Kidney (tissue), 22 donors: ENCODE measurements at places on chromosomes 7 and 10. TPM values are rescaled to one million over a fixed set of nuclear protein-coding genes. Genes with fewer than 3 reads are reported as not detected.

DNA sequence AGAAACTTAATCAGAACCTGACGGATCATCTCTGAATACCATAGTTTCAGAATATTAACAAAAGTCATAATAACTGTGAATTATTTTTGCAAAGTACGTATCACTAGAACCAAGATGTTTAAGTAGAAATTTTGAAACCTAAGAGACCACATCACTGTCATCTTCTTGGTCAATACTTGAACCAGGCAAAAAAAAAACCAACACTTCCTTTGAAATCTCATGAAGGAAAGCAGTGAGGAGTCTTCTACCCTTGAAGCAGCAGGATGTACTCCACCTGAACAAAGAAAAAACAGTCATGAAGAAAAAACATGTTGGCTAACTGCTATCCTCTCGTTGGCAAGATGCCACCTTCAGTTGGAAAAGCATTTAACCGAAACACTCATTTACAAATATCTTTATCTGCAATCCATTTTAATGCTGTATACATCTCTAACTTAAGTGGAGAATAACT is 82.4 kb downstream of the SRPK2 start:
- no peaks in the 10 kb centered on the region for H3K36me3 ChIP-seq
- H3K4me3 ChIP-seq, result no peak overlapping the region
- no peaks in the 10 kb centered on the region for H3K4me1 ChIP-seq
- H3K27ac ChIP-seq, result no peak overlapping the region

- DNase-seq, result no peak
- no peak overlapping the region for H3K4me3 ChIP-seq
Observed at GRCh38 chr7:51702673-51703072, 386.1 kb upstream of the COBL start.

- H3K36me3 ChIP-seq, result no peaks in the 10 kb centered on the region
- DNase-seq, result no peak
- no peak overlapping the region for H3K27ac ChIP-seq
- no peaks in the 10 kb centered on the region for H3K4me1 ChIP-seq
Observed at GRCh38 chr7:121447243-121447910, 51.3 kb upstream of the FAM3C start.

Gene SPDYE9
- total RNA-seq, result not detected

Gene AKR1C1
- 61.7 TPM for total RNA-seq

GRCh38 chr10:92792661-92793060 is 55.7 kb upstream of the EXOC6 start:
- no peak overlapping the region for H3K27ac ChIP-seq
- H3K36me3 ChIP-seq, result no peaks in the 10 kb centered on the region
- H3K4me1 ChIP-seq, result no peaks in the 10 kb centered on the region
- H3K4me3 ChIP-seq, result no peak overlapping the region

Gene IGF2BP3
- 0.85 TPM for total RNA-seq

Gene PIK3CG
- 8.6 TPM for total RNA-seq

- no peaks in the 10 kb centered on the region for H3K36me3 ChIP-seq
- no peak overlapping the region for H3K27ac ChIP-seq
Observed at GRCh38 chr10:119597405-119598186, 832 bp upstream of the TIAL1 start.

DNA sequence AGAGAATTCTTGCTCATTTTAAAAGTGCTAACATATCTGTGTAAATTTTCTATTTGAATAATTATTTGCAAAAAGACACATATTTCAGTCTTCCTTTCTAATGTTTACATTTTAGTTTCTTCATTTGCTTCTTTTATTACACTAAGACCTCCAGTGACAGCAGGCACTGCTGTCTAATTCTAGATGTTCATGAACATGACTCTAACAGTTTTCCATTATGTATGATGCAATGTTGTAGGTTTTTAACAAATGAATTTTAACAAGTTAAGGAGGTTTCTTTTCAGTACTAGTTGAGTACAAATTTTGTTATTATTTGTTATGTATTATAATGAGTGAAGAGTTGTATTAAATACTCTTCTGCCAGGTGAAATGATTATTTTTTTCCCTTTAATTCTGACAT is 83.6 kb downstream of the GRB10 start:
- no peak overlapping the region for H3K4me3 ChIP-seq
- H3K27ac ChIP-seq, result no peak overlapping the region
- peaks cover 2% of the 10 kb centered on the region for H3K4me1 ChIP-seq
- no peaks in the 10 kb centered on the region for H3K27me3 ChIP-seq
- no peak for DNase-seq

- H3K4me3 ChIP-seq, result no peak overlapping the region
- no peak overlapping the region for H3K27ac ChIP-seq
- no peak for DNase-seq
Observed at GRCh38 chr7:151104411-151105235, 18.3 kb downstream of the AGAP3 start.

GRCh38 chr10:118851062-118852035 is 96.6 kb upstream of the CACUL1 start:
- no peak overlapping the region for H3K4me3 ChIP-seq
- no peak overlapping the region for H3K27ac ChIP-seq
- H3K36me3 ChIP-seq, result no peaks in the 10 kb centered on the region

DNA sequence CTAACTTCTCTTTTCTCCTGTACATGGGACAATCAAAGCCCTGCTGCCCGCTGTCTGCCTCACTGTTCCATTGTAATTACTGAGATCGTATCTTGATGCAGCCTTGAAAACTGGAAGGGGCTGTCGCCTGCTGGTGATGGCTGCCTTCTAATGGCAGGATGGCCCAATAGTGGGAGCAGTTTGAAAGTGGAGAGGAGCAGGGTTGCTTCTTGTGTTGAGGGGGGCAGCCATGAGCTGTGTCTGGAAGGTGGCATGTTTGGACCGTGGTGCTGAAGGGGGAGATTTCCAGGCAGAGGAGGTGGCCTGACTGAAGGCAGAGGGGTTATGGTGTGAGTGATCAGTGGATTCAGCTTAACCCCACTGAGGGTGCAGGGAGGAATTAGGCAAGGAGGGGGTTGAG is 8.1 kb downstream of the WDFY4 start:
- H3K27ac ChIP-seq, result no peak overlapping the region
- no peak for DNase-seq
- H3K27me3 ChIP-seq, result no peaks in the 10 kb centered on the region
- no peak overlapping the region for H3K4me3 ChIP-seq
- H3K4me1 ChIP-seq, result no peaks in the 10 kb centered on the region

DNA sequence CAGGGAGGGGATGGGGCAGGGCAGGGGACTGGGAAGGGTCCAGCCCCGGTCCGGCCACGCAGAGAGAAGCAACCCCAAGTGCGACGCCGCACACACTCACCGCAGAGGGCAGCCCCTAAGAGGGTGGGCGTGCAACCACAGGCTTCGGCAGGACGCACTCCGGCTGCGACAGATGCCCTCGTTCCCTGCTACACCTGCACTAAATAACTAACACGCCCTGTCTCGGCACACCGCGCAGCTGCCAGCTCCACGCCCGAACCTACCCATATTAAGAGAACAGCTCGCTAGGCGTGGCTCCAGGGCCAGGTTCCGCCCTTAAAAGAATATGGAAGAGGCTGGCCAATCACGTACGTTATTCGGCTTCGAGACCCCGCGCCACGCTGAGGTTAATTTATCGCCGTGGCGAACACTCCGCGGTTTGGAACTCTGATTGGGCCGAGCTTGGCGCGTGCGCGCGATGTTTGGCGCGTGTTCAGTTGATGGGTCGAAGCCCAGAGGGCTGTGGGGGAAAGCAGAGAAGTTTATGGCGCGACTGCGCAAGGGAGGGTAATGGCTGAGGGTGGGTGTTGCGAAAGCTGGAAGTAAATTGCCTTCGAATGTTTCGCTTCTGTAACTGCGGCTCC is 91.1 kb downstream of the OR13A1 start:
- no peaks in the 10 kb centered on the region for H3K4me1 ChIP-seq
- no peak overlapping the region for H3K4me3 ChIP-seq
- no peak for DNase-seq

- H3K4me1 ChIP-seq, result peaks cover 7% of the 10 kb centered on the region
- H3K27me3 ChIP-seq, result no peaks in the 10 kb centered on the region
- DNase-seq, result no peak
- no peak overlapping the region for H3K4me3 ChIP-seq
- no peaks in the 10 kb centered on the region for H3K36me3 ChIP-seq
Observed at GRCh38 chr7:151637781-151638261, 118.1 kb upstream of the RHEB start.

- no peak overlapping the region for H3K4me3 ChIP-seq
- no peaks in the 10 kb centered on the region for H3K36me3 ChIP-seq
- no peaks in the 10 kb centered on the region for H3K4me1 ChIP-seq
- H3K27me3 ChIP-seq, result no peaks in the 10 kb centered on the region
Observed at GRCh38 chr7:158358926-158359645, 228.5 kb downstream of the PTPRN2 start.

- H3K27me3 ChIP-seq, result no peaks in the 10 kb centered on the region
- no peaks in the 10 kb centered on the region for H3K4me1 ChIP-seq
- H3K27ac ChIP-seq, result no peak overlapping the region
- no peaks in the 10 kb centered on the region for H3K36me3 ChIP-seq
- no peak overlapping the region for H3K4me3 ChIP-seq
Observed at GRCh38 chr7:91276909-91277308, 12.7 kb downstream of the FZD1 start.

Gene MLLT10
- total RNA-seq, result 54.2 TPM

GRCh38 chr7:954330-955238 is at the start of gene ADAP1:
Gene ADAP1, minus strand, starts transcription at chr7:954680. Its CDS starts 203 bp downstream, at chr7:954477.
- peak; percentile 72 for DNase-seq
- H3K27ac ChIP-seq, result peak within 1 kb of the TSS; percentile 71
- no peak within 1 kb of the TSS for H3K4me3 ChIP-seq
- H3K36me3 ChIP-seq, result no peaks in the 10 kb centered on the region

GRCh38 chr10:124149189-124150042 is 56.0 kb upstream of the CHST15 start:
- no peak overlapping the region for H3K27ac ChIP-seq
- H3K27me3 ChIP-seq, result no peaks in the 10 kb centered on the region
- peaks cover 4% of the 10 kb centered on the region for H3K4me1 ChIP-seq
- H3K4me3 ChIP-seq, result no peak overlapping the region
- no peaks in the 10 kb centered on the region for H3K36me3 ChIP-seq

Gene TEX36
- total RNA-seq, result not detected

DNA sequence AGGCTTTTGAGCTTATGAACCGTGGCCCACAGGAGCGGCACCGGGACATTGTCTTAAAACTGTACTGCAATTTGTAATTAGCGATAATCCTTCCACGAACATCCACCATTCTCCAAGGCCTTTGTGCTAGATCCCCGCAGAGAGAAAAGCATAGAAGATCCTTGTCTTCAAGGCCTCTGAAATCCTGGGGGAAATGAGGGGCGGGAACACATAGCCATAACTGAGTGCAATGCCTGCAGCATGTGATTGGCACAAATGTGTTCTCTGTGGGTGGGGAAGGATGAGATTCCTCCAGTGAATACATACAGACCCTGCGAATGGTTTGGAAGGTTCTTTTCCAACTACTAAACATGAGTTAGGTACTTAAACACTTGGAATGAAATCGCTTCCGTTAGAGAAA is 25.9 kb upstream of the PROSER2 start:
- H3K36me3 ChIP-seq, result no peaks in the 10 kb centered on the region
- no peak overlapping the region for H3K27ac ChIP-seq
- H3K4me3 ChIP-seq, result no peak overlapping the region
- no peaks in the 10 kb centered on the region for H3K27me3 ChIP-seq
- H3K4me1 ChIP-seq, result no peaks in the 10 kb centered on the region

DNA sequence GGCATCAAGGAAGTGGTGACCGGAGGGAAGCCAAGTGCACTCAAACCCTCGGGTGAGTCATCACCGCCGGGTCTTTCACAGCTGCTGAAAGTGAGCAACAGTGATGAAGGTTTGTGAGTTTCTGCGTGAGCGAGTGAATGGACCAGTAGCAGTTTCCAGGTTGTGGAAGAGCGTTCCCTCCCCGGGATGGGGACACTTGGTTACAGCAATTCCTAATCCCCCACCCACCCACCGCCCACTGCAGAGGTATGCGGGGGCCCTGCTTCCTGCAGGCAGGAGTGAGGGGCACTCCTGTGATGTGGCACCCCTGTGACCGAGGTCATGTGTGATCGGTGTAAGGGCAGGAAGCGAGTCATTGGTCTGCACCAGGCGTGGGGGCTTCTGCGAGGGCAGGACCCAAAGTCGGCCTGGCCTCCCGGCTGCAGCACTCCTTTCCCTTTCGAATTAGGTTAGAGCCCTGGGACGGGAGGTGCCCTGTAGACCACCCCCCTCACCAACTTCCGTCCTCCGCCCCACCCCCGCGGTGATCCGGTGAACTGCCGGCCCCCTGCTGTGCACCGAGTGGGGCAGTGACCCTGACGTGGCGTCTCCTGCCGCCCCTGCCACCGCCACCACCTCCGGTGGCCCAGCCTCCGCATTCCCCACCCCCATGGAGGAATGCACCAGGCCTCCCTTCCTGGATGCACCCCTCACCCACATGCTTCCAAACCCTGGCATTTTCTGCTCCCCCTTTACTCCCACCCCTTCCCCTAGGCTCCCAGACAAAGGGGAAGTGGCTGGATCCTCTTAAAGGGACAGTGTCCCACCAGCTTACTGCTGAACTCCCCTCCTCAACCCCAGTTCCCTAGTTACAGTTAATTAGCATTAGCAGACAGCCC is 10.9 kb downstream of the LIMK1 start:
- H3K36me3 ChIP-seq, result no peaks in the 10 kb centered on the region
- H3K27ac ChIP-seq, result peak overlapping the region; percentile 63
- H3K4me3 ChIP-seq, result peak overlapping the region; percentile 72
- peaks cover 21% of the 10 kb centered on the region for H3K4me1 ChIP-seq

DNA sequence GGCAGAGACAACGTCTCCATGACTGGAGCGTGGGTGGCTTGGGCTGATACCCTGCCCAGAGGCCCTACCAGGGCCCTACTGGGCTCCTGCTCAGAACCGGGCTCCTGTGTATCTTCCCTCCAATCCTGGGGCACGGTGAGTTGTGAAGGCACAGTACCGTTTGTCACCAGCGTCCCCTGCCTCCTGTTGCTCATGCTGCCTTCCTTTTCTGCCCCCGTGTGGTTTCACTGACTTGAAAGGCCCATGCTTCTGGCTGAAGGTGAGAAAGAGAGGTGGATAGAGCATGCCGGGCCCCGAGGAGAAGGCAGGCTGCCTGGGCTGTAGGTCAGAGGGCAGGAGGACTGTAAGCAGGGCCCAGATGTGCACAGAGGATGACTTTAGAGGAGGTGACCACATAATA is 9.1 kb upstream of the DMBT1 start:
- H3K27ac ChIP-seq, result no peak overlapping the region
- no peaks in the 10 kb centered on the region for H3K4me1 ChIP-seq
- no peaks in the 10 kb centered on the region for H3K36me3 ChIP-seq
- no peak overlapping the region for H3K4me3 ChIP-seq
- H3K27me3 ChIP-seq, result no peaks in the 10 kb centered on the region

GRCh38 chr10:46545861-46546590 is 10.4 kb downstream of the GPRIN2 start:
- H3K27ac ChIP-seq, result no peak overlapping the region
- H3K36me3 ChIP-seq, result no peaks in the 10 kb centered on the region
- H3K4me3 ChIP-seq, result no peak overlapping the region

Gene PPP1R17
- total RNA-seq, result not detected

Gene IGFBP3
- 193 TPM for total RNA-seq

- H3K4me3 ChIP-seq, result no peak overlapping the region
- no peaks in the 10 kb centered on the region for H3K4me1 ChIP-seq
- no peaks in the 10 kb centered on the region for H3K27me3 ChIP-seq
- no peak for DNase-seq
- H3K27ac ChIP-seq, result no peak overlapping the region
Observed at GRCh38 chr7:91912494-91912893, 28.2 kb upstream of the AKAP9 start.
